ENCODE measurements at places on chromosomes 12 and 14.

GRCh38 chr12:103318566-103318965 lies 177.2 kb downstream of the C12orf42 start:
- no peak for DNase-seq

DNA sequence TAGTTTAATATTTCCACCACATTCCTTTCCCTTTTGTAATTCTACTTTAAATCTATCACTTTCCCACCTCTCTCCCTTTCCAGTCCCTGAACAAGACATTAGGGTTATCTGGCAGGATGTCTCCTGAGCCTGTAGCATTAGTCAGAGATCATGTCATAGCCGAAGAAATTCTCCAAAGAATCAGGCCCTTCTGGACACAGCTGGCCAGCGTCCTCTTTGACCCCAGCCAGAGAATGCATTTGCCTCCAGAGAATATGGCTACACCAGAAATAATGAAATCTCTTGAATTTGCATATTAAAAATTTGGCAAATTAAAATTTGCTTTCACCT lies 56.7 kb downstream of the NTF3 start:
- no peak for DNase-seq

GRCh38 chr12:112347581-112347982 lies 34.6 kb downstream of the HECTD4 start:
- DNase-seq, result no peak

GRCh38 chr12:12622418-12622817 lies 10.7 kb downstream of the CREBL2 start:
- DNase-seq, result no peak

DNA sequence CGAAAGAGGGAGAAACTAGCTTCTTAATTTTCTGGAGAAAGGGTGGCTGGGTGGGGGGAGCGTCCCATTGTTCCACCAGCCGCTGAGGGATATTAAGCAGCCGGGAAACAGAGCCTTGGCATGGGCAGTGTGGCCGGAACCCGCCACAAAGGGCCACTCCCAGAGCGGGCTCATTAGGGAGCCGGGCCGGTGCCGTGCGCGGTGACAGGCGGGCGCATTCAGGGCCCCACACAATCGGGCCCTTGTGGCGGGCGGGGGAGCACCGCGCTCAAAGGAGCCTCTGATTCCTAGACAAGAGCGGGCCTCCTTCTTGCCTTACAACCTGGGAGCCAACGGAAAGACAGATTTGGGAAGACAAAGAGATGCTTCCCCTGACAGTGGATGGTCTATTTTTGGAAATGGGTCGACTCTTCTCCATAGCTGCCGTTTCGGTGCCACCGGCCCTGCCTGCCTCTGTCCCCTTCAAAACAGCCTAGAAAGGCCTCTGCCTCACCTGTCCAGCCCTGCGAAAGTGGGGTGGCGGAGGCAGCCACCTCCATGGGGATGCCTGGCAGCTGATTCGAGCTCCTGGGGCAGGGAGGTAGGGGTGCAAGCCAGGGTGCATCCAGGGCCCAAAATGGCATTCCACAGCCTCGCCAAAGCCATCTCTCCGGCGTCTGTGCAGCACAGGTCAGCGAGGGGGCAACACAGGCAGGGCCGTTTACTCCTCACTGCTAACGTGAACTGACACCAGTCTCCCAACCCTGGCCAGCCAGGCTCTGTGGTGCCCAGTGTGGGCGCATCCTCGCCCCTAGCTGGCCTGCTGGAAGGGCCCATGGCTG lies 10.9 kb downstream of the CCDC85C start:
- DNase-seq, result no peak

DNA sequence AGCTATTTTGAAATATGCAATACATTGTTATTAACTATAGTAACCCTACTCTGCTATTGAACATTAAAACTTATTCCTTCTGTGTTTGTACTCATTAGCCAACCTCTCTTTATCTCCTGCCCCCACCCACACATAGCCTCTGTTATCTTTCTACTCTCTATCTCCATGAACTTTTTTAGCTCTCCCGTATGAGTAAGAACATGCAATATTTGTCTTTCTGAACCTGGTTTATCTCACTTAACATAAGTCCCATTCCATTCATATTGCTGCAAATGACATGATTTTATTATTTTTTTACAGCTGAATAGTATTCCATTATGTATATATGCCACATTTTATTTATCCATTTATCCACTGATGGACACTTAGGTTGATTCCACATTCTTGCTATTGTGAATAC lies 79.0 kb upstream of the AMIGO2 start:
- no peak for DNase-seq

DNA sequence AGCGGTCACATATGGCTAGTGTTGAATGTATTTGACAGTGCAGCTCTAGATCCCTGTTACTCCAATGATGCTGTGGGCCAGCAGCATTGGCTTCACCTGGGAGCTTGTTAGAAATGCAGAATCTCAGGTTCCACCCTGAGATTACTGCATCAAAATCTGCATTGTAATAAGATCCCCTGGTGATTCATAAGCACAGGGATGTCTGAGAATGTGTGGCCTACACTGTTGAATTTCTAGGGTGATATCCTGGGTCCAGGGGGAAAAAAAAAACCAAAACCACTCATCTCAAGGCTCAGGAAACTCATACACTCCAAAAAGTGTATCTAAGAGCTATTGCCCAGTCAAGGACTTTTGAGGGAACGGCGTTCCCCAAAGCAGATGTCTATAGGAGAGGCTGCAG lies 196.8 kb downstream of the PPM1H start:
- no peak for DNase-seq

- no peak for DNase-seq
Measured at GRCh38 chr12:96814200-96814599, 92.9 kb upstream of the NEDD1 start.

DNA sequence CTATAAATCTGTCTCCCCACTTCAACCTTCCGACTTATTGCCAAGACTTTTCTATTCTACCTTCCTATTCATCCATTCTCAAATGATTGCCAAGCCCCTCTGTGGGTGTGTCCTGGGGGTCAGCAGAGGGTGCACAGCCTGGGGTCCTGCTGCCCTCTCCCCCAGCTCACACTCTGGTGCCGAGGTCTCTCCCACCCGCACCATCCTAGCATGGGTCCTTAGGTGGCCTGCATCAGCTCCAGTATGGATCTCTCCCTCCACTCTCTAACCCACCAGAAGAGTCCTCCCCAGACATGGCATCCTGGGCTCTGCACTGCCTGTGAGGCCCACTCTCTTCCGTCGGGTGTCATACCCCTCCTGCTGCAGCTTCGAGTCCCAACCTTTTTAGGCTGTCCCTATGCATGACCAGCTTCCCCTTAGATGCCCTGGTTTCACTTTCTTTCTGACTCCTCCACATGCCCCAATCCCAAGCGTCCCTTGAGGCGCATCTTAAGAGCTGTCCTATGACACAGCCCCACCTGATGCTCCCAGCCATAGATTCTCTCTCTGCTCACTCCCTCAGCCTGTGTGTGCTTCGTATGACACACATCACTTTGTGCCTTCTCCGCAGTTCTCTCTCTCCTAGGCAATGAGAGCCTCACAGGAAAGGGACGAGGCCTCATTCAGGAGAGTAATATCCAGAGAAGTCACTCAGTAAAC lies 43.9 kb downstream of the GIT2 start:
- DNase-seq, result no peak

DNA sequence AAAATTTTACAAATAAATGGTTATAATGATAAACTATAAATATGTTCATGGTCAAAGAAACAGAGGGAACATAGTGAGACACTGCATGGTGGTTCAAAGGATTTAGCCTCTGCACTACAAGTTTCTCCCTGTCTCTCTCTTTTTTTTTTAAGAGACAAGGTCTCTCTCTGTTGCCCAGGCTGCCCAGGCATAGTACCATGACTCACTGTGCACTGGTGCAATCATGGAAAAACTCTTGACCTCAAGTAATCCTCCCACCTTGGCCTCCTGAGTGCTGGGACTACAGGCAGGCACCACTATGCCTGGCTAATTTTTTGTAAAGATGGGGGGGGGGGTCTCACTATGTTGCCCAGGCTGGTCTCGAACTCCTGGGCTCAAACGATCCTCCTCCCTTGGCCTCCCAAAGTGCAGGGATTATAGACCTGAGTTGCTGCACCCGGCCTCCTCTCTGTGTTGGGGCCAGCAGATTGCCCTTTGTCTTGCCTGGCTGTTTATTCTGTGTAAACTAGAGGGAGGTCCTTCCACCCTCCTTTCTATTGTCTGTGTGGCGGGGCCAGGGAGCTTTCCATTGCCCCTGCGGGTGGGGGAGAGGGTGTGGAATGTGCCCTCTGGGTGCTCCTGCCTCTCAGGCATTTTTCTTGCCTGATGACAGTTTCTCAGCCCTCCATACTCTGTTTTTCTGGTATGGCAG lies 22.1 kb downstream of the MTHFD1 start:
- DNase-seq, result no peak

DNA sequence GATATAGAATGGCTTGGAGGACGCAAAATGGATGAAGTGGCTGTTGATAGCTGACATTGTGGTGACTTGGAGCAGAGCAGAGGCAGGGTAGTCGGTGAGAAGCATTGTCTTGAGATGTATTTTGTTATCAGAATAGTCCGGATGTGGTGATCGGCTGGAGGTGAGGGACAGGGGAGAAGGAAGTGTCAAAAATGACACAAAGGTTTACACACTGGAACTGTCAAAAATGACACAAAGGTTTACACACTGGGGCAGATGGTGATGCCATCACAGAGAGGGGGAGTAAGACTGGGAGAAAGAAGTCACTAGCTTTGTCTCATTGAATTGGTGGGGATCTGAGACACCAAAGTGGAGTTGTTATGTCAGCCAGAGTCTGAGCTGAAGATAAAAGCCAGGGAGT lies 30.1 kb downstream of the CDKL1 start:
- DNase-seq, result no peak

GRCh38 chr12:43100231-43100630 lies 451.8 kb downstream of the ADAMTS20 start:
- DNase-seq, result no peak

- DNase-seq, result no peak
Measured at GRCh38 chr12:62005615-62006014, 254.6 kb upstream of the USP15 start.

GRCh38 chr12:82058197-82058596 lies 299.0 kb upstream of the PPFIA2 start:
- DNase-seq, result no peak

DNA sequence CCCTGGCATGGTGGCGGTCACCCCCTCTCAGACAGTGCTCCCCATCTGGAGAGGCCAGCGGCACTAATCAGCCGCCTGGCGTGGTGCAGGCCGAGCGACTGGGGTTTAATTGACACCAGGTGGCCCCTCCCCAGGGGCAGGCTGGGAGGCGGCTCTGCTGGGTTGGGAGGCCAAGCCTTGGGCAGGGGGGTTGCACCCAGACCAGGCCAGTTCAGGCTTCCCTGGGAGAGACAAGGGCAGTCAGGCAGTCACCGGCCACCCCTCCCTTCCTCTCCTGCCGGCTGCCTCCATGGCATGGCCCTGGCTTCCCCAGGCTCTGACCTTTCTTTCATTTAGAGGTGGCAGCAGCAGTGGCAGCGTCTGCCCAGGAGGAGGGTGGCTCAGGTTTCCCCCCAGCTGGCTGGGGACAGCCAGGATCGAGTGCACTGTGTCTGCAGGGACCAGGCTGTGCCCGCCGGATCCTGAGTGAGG lies 78.1 kb upstream of the NOS1 start:
- DNase-seq, result no peak

DNA sequence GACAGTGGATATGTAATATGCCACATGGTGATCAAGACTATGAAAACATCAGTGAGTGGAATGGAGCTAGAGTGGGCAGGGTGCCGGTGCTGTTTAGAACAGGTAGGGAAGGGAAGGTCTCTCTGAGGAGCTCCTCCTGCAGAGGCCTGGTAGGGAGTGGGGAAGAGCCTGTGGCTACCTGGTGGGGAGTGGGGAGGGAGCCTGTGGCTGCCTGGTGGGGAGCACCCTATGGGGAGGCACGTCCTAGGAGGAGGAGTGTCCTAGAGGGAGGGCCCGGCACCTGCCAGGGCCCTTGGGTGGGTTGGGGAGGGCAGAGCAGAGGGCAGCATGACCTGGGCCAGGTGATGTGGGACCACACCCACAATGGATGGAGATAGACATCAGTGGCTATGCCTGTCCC lies 122.6 kb downstream of the ADGRD1 start:
- DNase-seq, result no peak

DNA sequence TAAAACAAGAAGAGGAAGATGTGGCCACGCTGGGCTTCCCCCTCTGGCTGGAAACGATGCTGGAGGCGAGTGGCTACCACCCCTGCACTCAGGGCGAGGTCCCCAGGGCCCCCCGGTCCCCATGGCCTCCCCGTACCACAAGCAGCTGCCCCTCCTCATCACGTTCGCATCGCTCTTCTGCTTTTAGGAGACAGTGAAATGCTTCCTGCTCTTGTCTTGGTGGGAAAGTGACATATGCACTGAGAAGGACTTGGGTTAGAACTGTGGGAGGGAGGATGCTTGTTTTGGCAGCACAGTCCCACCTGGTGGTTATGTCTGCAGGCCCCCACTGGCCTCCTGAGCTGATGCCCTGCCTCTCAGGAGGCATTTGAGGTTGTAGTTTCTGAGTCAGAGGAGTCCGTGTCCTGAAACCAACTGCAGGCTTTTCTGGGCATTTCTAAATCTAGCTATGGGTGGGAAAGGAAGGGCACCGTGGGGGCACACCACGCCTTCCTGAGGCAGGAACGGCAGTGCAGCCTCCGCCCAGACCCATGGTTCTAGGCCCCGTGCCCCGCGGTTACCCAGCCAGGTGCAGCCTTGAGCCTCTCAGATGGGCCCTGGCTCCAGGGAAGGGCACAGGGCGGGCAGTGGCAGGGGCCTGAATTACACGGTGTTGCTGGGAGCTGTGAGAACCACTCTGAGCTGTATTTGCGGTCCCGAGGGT lies 139.3 kb downstream of the ADGRD1 start:
- no peak for DNase-seq

- DNase-seq, result no peak
Measured at GRCh38 chr14:79090641-79091180, 920.5 kb downstream of the NRXN3 start.

- no peak for DNase-seq
Measured at GRCh38 chr12:98772818-98773217, 127.7 kb downstream of the APAF1 start.

DNA sequence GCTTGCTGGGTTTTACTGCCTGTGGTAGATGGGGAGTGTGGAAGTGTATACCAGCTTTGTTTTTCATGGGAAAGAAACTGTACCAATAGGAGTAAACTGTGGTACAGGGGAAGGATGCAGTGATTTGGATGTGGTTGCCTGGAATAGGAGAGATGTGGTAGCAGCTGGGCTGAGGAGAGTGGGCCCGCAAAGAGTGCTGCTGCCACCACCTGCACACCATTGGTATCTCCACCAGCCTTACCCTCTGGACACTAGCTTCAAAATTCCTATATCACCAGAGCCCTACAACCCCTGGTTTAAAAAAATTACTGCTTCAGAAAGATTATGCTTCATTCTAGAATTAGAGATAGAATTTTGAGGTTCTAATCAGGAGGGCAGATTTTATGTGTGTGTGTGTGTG lies 53.6 kb downstream of the AKAP6 start:
- DNase-seq, result no peak

GRCh38 chr12:12158858-12159257 lies 88.1 kb downstream of the BCL2L14 start:
- DNase-seq, result no peak

GRCh38 chr14:95117937-95118721 lies 39.2 kb downstream of the DICER1 start:
- no peak for DNase-seq

Data from stimulated activated CD4-positive, alpha-beta T cell treated with anti-CD3 and anti-CD28 coated beads, Interleukin-1b, Interleukin-23, amount 100 ng/mL, for 1 hour (primary cell).